Iris pigment epithelial cell (primary cell): ENCODE measurements at places on chromosomes 4 and X.

DNA sequence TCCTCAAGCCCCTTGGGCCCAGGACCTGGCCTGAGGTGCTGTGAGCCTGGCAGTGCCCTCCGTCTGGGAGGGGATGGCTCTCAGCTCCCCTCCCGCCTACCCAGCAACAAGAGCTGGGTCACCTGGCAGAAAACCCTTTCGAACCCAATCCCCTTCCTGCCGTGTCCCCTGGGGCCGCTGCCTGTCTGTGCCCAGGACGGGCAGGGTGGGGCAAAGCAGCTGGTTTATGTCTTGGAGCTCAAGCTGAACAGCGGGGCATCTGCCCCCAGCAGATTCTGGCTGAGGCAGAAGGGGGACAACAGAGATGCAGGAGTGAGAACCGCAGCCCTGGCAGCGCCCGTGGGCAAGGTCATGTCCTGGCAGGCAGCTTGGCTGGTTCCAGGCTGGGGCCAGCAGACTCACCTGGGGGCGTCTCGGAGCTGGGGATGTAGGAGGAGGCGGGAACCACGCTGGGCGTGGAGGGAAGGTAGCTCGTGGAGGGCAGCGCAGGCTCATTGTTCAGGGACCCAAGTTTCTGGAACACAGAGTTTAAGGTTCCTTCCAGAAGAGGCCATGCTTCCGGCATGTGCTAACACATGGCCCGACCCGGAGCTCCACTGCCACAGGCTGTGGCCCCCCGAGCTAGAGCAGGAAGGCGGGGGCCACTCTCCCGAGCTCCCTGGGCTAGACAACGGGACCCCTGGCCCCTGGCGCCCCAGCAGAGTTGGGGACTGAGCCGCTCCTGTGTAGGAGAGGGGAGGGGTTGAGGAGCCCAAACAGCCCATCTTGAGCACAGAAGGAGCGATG is 24.2 kb downstream of the NELFA start:
- DNase-seq, result no peak

DNA sequence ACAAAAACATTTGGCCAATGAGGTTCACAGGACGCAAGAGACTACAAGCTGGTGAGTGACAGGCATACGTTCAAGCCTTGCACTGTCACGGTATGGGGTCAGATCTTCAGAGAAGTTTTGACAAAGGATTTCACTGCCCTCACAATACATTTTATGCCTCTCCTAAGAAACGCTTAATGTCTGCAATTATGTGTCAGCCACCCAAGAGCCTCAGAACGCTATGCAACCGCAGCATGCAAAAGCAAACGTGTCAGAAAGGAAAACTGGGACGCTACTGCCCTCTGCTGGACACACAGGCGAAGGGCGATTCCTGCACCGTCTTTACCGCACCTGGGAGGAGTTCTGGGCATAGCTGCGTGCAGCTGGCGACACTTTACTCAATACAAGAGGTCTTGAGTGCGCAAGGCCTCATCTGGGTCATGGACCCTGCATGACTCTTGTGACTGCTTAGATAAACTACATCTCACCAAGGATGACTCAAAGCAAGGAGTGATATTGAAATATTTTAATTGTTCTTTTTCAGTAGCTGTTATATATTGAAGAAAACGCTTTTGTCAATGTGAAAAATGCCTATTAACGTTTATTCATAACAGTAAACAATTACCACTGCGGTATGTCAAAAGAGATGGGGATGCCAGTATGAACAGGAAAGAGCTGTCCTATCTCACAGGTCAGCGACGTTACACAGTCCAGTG is 147.6 kb upstream of the FRG1 start:
- peak; percentile 55 for DNase-seq

GRCh38 chrX:116226665-116227484 is 56.3 kb downstream of the AGTR2 start:
- DNase-seq, result no peak

- no peak for DNase-seq
Measured at GRCh38 chr4:125985856-125986255, 671.1 kb downstream of the FAT4 start.

DNA sequence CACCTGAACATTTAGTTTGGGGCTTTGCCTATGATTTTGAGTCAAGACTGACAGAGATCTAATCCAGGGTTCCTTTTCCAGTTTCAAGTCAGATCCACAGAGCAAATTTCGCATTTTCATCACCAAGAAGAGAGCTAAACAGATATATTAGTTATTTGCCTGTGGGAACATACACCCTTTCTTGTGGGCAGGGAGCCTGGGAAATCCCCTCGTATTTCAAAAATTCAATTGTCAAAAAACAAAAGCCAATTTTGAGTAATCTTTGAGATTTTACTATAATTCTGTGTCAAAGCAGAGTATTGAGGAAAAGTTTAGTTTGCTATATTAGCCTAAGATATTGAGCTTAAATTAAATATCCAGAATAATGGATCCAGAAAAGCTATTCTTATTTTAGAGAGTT is 56.6 kb downstream of the AFM start:
- no peak for DNase-seq

DNA sequence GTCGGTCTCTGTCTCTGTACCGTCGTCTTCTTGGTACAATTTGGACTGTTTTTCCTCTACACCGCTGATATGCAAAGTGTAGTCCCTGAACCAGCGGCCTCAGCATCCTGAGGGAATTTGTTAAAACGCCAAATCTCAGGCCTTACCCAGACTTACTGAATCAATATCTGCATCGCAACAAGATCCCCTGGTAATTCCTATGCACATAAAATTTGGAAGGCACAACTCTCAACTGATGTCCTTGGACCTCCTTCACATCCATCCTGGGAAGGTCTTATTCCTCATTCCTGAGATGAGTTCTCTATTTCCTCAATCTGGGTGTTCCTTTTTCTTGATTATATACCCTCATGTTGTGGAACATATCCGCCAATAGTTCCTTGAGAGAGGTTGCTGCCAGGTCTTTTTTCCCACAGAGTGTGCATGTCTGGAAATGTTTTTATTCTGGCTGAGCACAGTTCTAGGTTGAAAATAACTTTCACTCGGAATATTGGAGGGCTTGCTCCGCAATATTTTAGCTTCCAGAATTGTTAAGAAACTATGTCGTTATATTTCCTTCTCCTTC is 738 bp upstream of the HPF1 start:
- no peak for DNase-seq

GRCh38 chrX:117305168-117305766 is 811.3 kb downstream of the KLHL13 start:
- no peak for DNase-seq

- no peak for DNase-seq
Measured at GRCh38 chrX:49237060-49237459, 1.8 kb downstream of the CCDC22 start.

- no peak for DNase-seq
Measured at GRCh38 chr4:117328333-117328732, 243.0 kb upstream of the TRAM1L1 start.

- DNase-seq, result peak; percentile 86
Measured at GRCh38 chr4:73573794-73574528, 46.3 kb downstream of the RASSF6 start.

DNA sequence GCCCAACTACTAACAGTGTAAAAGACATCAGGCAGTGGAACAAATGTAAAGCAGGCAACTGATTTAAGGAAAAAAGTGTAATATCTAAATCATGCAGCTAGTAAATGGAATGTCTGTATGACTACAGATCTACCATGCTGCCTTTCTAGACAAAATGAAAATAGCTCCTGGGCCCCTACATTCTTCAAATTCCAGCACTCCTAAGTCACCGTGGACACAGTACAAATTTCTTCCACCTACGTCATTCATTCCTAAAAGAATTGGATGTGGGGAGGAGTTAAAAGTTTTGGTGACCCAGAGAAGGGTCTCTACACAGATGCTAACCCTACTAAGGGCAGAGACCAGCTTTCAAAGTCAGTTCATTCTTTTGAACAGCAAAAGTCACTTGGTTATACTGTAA is 137.2 kb upstream of the ARHGEF9 start:
- DNase-seq, result no peak

DNA sequence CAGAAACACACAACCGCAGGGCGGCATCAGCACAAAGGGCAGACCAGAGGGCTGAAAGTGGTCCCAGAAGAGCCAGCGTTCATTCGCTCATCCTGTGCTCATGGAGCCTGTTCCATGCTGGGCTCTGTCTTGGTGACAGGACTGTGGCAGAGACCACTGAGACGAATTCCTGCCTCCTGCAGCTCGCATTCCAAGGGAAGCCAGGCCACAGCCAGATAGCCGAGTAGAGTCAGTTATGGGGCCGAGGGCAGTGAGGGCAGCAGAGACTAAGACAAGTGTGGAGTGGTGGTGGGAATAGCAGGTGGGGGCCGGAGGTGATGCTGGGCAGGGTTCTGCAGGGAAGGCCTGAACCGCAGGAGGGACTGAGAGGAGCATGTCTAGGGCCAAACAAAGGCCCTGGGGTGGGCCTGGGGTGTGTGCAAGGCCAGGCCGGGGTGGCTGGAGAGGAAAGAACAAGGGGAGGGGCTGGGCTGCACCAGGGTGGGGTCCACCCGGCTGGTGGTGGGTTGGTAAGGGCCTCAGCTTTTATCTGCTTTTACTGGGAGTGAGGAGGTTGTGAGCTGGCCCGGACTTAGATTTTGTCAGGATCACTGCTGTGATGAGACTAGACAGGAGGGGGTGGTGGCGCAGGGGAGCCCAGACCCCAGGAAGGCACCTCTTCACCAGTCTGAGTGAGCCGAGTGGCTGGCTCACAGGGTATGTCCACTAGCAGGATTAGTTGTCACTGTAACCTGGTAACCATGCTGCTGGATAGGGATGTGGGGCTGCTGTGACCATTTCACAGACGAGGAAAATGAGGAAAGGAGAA is 6.3 kb downstream of the PSAPL1 start:
- DNase-seq, result no peak

DNA sequence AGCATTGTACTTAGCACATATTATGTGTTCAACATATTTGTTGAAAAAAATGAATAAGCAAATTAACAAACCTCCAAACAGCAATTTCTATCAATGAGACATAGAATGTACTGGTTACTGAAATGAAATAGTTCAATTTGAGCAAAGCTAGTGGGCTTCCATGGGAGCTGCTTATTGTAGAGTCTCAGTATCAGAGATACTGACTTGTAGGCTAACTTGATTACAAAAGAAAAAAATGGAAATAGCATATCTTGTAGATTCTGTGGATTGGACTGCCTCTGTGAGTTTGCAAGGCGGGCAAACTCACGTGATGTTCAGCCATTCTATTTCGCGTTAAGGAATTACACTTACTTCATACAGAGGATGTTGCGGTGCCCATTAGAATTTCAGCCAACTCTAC is 222.1 kb upstream of the JADE1 start:
- DNase-seq, result no peak

- peak; percentile 94 for DNase-seq
Measured at GRCh38 chr4:7206911-7207567, 14.7 kb downstream of the SORCS2 start.

- peak; percentile 98 for DNase-seq
Measured at GRCh38 chr4:19739101-19739651, 512.5 kb upstream of the SLIT2 start.

DNA sequence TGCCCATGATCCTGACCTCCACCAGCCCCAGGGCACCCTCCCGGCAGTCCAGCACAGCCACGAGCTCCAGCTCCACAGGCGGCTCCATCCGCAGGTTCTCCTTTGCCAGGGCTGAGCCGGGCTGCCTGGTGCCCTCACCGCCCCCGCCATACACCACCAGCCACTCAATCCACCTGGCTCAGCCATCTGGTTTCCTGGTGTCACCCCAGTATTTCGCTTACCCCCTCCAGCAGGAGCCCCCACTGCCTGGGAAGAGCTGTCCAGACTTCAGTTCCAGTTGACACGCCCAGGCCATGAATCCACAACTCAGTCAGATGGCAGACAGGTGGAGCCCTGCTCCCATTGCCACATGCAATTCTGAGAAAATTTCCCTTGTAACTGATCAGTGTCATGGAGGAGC is 3.9 kb downstream of the SHISA3 start:
- DNase-seq, result no peak

DNA sequence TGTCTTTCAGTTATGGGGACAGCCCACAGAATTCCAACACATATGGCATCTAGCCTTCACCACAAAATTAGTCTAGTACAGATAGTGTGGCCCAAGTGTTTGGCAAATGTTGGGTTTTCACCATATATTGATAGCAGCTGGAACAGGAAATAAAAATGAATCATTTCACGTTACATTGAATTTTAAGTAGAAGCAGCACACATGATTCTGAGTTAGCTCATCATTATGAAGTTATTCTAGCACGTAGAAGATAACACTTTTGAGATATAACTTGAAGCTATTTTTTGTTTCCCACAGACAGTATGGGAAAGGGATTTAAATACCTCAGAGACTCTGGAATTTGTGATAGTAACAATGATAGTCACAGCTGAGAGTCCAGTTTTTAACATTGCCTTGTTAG is 118.7 kb downstream of the FAT4 start:
- peak; percentile 74 for DNase-seq

- DNase-seq, result no peak
Measured at GRCh38 chr4:121749225-121749624, 15.7 kb downstream of the SMIM43 start.

GRCh38 chr4:105894660-105895582 is at the start of gene NPNT:
Gene NPNT (plus strand): TSS chr4:105895471. CDS start chr4:105895653, 182 bp downstream.
- DNase-seq, result no peak

- no peak for DNase-seq
Measured at GRCh38 chrX:136534131-136534530, 2.1 kb downstream of the VGLL1 start.

- peak; percentile 53 for DNase-seq
Measured at GRCh38 chr4:38004062-38004461, 43.9 kb downstream of the PTTG2 start.

- DNase-seq, result no peak
Measured at GRCh38 chrX:154464806-154465365, 6.8 kb downstream of the PLXNA3 start.

DNA sequence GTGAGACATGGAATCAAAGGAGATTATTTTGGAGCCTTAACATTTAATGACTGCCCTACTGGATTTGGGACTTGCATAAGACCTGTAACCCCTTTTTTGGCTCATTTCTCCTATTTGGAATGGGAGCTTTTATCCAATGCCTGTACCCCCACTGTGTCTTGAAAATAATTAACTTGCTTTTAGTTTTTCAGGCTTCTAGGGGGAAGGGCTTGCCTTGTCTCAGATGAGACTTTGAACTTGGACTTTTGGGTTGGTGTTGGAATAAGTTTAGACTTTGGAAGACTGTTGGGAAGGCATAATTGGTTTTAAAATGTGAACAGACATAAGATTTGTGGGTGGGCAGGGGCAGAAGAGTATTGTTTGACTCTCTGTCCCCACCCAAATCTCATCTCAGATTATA is 189.1 kb upstream of the POU3F4 start:
- DNase-seq, result no peak

GRCh38 chrX:69493766-69494165 is 10.4 kb upstream of the NALF2 start:
- DNase-seq, result no peak

DNA sequence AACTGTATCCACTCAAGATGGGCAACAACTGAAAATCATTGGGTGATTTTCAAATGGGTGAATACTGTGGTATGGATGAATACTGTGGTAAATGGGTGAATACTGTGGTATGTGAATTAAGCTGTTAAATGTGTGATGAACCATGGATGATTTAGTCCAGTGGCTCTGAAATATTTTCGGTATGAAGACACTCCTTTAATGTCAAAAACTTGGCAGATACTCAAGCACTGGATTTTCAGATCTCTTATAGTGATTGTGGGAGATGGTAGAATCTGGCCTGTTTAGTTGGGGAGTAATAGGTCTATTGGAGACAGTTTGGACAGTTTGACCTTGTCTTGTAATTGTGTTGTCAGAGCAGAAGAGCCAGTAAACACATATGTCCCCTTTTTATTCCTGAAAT is 45.7 kb downstream of the SSX7 start:
- no peak for DNase-seq
